ENCODE measurements at places on chromosomes 4 and X.

- DNase-seq: no peak
Observed at GRCh38 chr4:97153042-97153441, 990.2 kb downstream of the STPG2 start.

GRCh38 chr4:6728320-6729029, 12.5 kb downstream of the BLOC1S4 start:
- no peak for DNase-seq

- DNase-seq: no peak
Observed at GRCh38 chr4:156725257-156725656, 246.3 kb downstream of the PDGFC start.

DNA sequence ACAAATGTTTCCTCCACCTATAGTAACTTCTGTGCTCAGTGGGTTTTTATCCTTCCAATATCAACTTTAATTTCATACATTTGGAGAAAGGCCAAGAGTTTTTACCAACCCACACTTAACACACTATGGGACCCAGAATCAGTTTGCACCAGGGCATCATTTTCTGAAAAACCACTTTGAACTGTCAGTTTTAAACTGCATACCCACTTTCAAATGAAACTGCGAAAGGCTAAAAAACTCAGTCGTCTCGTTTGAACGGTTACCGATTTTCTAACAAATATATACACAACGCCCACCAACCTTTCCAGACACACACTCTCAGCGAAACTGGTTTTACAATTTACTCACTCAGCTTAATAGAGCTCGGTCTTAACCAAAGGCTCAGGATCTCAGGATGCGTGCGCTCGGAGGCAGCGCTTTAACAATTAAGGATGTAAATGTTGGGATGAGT, 376 bp downstream of the ABCG2 start:
- no peak for DNase-seq

- DNase-seq: no peak
Observed at GRCh38 chr4:153542834-153543233, 76.7 kb downstream of the TMEM131L start.

DNA sequence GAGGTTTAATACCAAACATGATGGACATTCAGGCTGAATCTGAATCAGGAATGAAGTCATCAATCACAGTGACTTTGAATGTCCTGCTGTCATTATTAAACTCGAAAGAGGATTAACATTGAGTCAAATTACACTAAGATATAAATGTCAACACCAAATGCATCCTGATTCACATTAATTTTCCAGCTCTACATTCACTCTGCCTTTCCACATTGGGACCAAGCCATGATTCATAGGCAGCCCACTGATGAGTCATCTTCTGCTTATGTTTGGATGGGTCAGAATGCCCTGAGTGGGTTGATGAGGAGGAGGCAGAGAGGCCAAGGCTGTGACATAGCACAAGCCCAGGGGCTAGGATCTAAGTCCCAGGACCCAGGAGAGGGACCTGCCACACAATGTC, 247.6 kb upstream of the RPS6KA3 start:
- DNase-seq: no peak

DNA sequence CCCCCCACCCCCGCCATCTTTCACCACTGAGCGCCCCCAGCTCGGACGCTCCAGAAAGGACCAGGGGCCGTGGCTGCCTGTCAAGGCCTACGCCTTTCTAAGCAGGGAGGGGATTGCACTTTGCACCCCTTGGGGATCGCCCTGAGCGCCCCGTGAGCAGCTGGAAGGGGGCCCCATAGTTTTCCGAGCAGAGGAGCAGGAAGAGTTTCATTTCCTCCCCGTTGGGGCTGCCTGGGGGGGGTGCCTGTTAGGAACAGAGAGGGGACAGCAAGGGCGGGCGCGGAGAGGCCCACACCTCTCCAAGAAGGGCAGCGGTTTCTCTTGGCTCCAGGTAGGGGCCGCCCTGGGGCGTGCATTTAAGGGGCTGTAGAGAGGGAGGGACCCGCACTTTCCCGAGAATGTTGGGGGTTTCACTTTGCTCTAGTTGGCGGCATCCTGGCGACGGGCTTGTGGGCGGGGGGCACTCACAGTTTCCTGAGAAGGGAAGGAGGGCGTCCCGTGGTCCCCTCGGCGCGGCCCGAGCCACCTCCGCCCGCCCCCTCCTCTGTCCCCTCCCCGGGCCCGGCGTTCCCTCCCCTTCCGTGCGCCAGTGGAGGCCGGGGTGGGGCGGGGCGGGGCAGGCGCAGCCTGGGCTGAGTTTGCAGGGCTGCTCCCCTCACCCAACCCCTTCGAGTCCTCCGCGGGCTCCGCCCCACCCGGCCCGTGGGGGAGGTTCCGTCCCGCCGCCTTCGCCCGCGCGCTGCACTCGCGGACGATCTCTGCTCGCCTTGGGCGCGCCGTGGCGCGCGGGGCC, 82.3 kb upstream of the CD99 start:
- peak; percentile 74 for DNase-seq

- no peak for DNase-seq
Observed at GRCh38 chr4:182648766-182649165, 268.4 kb downstream of the DCTD start.

GRCh38 chr4:65023883-65024670, 614.8 kb upstream of the TECRL start:
- no peak for DNase-seq

DNA sequence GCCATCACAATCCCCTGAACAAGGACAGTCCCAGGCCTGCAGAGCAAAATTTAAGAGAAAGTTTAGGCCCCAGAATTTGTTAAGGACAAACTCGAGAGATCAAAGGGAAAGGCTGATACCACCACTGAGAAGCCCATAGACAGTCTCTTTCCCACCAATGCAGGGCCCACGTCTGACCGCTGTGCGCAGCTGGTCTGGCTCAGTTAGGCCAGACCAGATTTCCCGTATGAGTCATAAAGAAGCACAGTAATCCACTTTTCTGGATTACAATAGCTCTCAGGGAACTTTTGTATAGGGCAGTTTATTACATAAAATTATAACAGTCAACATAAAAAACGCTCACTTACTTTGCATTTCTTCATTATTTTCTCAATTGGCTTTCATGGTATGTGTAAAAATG, 259.5 kb downstream of the RCHY1 start:
- DNase-seq: no peak

DNA sequence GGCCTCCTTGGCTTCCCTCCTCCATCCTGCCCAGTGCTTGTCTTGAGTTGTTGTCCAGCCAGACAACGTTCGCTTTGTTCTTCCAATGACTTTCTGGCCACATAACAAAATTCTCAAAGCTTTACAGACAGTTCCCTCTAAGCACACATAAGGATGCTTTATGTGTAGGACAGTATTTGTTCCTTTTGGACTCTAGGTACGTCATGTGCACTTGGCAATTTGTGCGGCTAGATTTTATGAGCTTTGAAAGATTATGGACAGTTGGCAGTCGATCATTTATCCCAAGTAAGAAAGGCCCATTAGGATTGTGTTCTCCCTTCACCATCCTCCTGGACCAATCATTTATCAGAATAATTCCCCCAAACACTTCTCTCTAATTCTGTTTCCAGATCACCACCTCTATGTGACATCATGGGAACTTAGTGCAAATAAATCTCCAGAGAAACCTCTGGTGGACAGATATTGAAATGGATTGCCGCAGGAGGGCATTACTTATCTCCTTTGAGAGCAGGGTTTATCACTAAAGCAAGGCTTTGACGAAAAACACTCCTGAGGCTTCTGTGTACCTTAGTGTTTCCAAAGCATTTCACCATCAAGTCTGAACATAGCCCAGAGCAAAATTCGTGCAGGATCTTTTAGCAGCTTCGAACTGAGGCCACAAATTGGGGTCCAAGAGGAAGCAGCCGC, 77.4 kb upstream of the BMPR1B start:
- DNase-seq: no peak

- no peak for DNase-seq
Observed at GRCh38 chr4:101813604-101814003, 23.1 kb downstream of the BANK1 start.

- no peak for DNase-seq
Observed at GRCh38 chr4:20253283-20253734, 1.6 kb downstream of the SLIT2 start.

DNA sequence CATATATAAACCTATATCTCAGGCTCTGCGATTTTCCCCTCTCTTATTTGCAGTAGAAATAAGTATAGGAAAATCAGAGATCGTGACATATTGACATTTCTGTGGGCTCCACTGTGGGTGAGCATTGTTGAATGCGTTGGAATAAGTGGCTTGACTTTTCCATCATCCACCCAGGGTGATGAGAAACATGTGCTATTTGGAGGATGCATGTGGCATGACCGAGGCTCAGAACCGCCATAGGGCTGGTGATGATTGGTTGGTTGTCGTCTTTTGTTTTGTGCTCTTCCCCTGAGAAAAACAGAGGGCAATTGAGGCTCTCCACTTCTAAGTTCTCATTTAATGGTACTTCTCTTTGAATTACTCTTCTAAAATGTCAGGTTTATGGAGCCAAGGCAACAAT, 140.1 kb downstream of the MXRA5 start:
- DNase-seq: no peak

DNA sequence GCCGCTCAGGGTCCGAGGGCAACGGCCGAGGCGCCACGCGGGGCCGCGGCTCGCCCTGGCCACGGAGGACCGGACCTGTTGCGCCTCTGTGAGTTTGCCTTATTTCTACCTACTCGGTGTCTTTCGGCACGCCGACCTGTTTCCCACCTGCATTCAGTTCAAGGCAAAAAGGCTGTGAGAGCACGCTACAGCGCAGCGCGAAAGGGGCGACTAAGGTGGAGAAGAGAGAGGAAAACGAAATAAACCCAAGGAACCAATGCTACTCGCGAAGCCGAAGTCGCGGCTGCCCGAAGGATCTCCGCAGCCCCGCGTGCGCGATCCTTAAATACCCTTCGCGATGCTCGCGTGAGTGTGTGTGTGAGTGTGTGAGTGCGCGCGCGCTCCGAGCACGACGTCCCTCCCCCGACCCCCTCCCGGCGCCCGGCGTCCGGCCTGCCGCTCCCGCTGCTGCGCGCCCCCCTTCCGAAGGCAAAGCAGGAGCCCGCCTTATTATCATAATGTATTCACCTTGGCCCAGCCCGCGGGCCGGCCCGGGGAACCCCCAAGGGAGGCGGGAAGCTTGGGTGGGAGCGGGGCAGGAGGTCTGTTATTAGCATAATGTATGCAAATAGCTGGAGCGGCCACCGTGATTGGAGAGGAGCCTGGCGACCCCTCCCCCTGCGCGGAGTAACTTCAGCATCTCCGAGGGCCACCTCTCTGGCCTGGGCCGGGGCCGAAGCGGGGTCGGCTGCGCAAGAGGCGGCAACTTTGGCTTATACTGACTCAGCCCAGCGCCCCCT, at the start of gene COL25A1:
COL25A1 (minus strand) TSS at position 298 of the 779 bp plus-strand sequence.
- DNase-seq: no peak

DNA sequence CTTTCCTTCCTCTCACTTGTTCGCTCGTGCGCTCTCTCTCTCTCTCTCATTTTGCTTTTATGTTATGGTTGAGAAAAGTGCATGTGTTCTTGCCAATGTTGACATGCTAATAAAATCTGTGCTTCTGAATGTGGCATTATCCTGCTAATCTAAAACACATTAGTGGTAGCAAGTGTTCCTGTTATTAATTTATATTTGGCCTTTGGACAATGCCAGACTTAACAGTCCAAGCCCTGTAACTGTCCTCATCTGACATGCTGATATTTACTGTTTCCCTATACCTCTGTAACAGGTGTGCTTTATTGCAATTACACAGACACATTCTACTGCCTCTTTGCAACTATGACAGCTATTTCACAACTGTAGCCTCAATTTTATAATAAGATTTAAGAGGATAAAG, 2.7 kb downstream of the PPARGC1A start:
- DNase-seq: no peak

DNA sequence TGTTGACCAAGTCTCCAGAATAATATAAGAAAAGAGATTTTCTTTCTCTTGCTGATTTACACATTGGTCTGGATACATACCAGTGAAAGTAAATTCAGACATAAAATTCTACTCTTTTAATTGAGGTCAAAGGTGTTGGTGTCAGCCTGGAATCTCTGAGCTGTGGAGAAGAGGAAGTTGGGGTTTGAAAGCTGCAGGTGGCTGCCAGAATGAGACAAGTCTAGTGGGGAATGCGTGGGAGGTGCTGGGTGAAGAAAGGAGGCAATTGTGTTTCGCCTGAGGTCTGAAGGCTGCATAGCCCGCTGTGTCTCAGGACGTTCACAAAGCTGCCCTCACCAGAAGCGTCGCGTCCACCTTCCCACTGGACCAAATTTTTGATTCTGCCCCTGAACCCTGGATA, 31.2 kb downstream of the PHEX start:
- DNase-seq: no peak

GRCh38 chr4:40206426-40206825, 9.6 kb downstream of the RHOH start:
- no peak for DNase-seq

- DNase-seq: no peak
Observed at GRCh38 chr4:166941629-166942028, 292.7 kb downstream of the SPOCK3 start.

DNA sequence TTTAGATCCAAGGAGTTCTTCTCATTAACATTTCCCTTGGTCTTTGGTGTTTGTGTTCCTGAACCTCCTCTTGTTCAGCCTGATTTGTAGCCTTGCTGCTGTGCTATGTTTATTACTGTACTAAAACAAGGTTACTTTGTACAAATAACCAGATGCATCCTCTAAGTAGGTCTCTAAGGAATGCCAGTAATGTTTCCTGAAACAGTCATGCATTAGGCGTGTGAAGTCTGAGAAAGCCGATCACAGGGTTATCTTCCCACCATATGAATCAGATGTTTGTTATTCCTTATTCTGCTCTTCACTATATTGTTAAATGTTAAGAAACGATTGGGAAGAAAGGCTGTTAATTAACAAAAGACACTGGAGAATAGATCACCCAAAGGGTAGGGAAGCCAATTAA, 66.9 kb downstream of the GALNTL6 start:
- no peak for DNase-seq

GRCh38 chrX:24513416-24513815, 48.3 kb downstream of the PDK3 start:
- DNase-seq: no peak

GRCh38 chr4:148054275-148054674, 322.4 kb downstream of the ARHGAP10 start:
- no peak for DNase-seq

- peak; percentile 27 for DNase-seq
Observed at GRCh38 chr4:7876201-7876875, 63.3 kb downstream of the AFAP1 start.

DNA sequence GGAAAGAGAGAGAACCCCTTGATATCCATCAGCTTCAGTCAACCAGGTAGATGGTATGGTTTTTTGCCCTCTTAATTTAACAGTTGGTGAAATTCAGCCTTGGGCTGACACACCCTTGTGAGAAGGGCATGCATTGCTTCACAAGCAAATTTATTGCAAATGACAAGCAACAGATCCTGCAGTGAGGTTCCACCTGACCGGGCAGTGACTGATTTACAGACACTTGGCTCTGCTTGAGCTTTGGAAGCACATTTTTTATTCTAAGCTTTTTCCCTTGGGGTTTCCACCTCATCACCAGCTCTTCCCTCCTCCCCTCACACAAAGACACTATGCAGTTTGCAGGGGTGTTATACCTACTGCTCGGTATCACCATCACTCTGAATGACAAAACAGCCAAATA, 28.3 kb upstream of the SERTM2 start:
- DNase-seq: no peak
